ENCODE measurements at places on chromosomes 1 and 21. TPM values are rescaled to one million over a fixed set of nuclear protein-coding genes. Genes with fewer than 3 reads are reported as not detected.

The NDC1 gene
- 14.7 TPM for total RNA-seq

DNA sequence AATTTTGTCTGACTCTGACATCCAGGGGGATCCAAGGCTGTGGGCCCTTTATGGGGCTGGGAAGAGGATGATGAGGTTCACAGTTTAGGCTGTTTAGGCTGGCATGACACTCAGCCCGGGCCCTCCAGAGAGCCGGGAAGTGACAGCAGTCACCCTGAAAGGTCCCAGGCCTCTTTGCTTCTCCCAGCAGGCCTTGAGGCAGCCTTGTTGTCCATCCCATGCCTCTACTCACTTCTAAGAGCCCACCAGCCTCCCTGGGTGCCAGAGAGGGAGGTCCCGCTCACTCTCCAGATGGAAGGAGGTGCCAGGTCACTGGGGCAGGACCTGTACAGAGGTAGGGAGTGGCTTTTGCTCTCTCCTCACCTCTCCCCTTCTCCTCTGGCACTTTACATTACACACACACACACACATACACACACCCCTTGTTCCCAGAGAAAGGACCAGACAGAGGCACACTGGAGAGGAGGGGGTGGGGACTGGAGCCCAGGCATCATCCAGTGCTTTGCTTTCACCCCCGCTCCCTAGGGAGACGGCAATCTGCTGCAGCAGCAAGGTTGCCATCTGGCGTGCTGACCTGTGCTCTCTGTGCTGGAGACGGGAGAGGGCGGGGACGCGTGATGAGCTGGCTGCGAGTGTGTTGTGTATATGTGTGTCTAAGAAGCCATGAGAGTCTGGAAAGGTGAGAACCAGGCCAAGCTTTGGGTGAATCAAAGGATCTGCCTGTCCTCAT, 4.6 kb downstream of the KLHDC8A start:
- DNase-seq: no peak

- peak; percentile 66 for DNase-seq
These were observed 11.5 kb downstream of the BCAR3 start for GRCh38 chr1:93670141-93670540.

- peak; percentile 89 for DNase-seq
These were observed 8.2 kb upstream of the SAMD11 start for GRCh38 chr1:915295-916172.

The KIF1B gene
- total RNA-seq: 35.8 TPM

- DNase-seq: peak; percentile 34
These were observed 364.1 kb downstream of the HHAT start for GRCh38 chr1:210692796-210693195.
